ENCODE measurements at places on chromosomes 12 and 14.
A peak's percentile ranks its signal among the peaks of the same experiment; 100 is the strongest.

GRCh38 chr12:44960423-44960822, 84.3 kb upstream of the NELL2 start:
- DNase-seq: no peak

- DNase-seq: no peak
These were observed 848.6 kb upstream of the LRFN5 start for GRCh38 chr14:40758076-40758475.

DNA sequence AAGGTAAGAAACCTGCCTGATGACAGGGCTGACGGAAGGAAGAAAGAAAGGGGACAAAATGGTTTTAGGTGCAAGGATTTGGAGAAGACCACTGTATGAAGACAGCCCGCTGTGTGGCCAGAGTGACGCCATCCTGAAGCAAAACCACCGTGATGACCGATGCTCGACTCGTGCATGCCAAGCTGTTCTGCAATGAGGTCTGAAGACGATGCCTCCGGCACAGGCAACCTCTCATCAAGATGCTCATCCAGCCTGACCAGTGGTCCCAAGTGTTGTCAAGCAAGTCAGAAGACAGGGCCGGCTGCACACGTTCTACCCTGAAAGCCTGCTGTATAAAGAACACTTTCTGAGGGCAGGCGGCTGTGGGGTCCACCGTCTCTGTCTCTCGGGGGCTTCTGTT, 34.8 kb downstream of the STX2 start:
- DNase-seq: no peak

GRCh38 chr14:22391908-22392565, 197.0 kb downstream of the DAD1 start:
- no peak for DNase-seq

DNA sequence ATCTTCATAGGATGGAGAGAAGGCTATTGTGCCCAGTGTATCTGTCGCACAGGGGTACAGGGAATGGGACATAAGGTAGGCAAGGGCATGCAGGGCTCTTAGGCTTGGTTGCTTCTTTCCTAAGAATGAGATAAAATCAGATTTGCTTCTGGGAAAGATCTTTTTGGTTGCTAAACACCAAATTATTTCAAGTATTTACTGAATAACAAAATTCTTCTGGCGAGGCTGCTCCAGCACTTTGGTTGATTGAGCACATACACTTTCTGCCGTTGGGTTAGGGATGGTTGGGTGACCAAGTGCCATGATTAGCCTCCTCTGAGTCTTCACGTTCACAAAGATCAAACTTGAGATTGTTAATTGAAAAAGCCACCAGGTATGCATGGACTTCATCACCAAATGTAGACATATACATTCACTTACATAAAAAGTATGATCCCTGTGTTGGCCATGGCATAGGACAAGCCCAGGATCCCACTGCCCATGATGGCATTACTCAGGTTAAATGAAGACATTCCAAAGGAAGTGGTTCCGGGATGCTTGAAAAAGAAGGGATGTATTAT, 38.2 kb downstream of the SLC38A4 start:
- no peak for DNase-seq

DNA sequence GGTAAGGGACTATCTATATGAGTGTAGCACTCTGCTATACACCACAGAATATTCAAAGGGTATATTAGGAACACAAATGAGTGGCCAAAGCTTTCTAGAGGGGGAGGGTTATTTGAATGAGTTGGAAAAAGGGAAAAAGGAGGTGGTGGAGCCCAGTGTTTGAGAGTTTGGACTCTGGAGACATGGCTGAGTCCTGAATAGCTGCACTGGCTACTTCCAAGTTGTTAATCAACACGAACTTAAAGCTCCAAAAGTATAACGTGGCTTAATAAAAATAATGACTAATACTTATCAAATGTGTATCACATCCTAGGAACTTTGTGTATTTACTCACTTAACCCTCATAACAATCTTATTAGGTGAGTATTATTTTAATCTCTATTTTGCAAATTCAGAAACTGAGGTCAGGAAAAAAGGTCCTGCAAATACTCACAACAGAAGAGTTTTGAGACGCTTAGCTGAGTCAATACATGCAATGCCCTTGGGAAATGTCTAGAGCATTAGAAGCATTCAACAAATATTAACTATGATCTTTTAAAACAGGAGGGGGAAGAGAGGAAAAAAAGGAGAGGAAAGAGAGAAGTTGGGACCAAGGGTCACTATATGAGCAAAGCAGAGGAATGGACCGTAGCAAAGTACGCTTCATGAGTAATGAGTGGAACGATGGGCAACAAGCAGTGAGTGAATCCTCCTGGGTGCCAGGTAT, 189.5 kb upstream of the HMGA2 start:
- DNase-seq: peak; percentile 53

DNA sequence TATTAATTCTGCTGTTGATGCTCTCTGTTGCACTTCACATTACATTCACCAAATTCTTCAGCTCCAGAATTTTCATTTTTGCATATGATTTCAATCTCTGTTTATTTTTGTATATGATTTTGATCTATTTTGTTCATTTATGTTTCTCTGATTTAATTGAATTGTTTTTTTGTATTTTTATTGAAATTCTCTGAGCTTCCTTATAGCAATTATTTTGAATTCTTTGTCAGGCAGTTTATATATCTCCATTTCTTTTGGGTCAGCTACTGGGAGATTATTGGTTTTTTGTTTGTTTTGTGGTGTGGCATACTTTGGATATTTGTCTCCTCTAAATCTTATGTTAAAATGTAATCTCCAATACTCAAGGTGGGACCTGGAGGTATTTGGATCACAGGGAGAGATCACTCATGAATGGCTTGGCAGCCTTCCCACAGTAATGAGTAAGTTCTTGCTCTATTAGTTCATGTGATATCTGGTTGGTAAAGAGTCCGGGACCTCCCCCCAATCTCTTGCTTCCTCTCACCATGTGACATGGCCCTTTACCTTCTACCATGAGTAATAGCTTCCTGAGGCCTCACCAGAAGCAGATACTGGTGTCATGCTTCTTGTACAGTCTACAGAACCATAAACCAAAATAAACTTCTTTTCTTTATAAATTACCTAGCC, 8.7 kb upstream of the TCL1A start:
- DNase-seq: no peak

DNA sequence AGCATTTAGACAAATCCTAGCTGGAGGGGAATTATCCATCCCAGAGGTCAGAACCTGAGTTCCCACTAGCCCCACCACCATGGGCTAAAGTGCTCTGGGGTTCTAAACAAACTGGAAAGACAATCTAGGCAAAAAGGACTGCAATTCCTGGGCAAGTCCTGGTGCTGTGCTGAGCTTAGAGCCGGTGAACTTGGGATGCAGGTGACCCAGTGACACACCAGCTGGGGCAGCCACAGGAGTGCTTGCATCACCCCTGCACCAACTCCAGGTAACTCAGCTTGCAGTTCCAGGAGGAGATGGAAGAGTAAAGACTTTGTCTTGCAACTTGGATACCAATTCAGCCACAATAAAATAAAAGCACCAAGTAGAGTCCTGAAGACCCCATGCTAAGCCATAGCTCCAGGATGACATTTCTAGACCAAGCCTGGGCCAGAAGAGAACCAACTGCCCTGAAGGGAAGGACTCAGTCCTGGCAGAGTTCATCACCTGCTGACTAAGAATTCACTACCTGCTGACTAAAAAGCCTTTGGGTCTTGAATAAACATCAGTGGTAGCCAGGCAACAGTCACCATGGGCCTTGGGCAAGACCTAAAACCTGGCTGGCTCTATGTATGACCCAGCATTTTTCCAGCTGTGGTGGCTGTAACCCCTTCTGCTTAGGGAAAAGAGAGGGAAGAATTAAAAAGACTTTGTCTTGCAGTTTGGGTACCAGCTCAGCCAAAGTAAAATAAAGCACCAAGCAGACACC, 223.4 kb upstream of the DIO2 start:
- DNase-seq: no peak

DNA sequence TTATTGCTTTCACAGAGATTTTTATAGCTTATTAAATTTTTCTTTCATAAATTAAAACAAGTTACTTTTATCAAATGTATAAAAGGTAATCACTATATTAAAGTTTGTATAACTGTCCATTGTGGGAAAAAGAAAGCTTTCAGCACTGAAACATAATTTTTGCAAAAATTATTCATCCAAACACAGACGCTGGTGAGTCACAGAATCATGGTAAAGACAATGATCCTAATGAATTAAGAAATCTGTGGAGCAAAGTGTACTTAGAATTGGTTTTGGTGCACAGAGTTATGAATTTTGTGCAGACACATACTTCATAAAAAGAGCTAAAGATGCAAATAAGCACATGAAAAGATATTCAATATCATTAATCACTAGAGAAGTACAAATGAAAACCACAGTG, 31.7 kb upstream of the C2CD5 start:
- no peak for DNase-seq

GRCh38 chr14:66281036-66281776, 205.0 kb upstream of the CCDC196 start:
- no peak for DNase-seq

GRCh38 chr12:66352197-66352596, 49.9 kb downstream of the HELB start:
- no peak for DNase-seq

Data from AG04449 (cell line).